ENCODE measurements at places on chromosomes 1 and 21. TPM values are rescaled to one million over a fixed set of nuclear protein-coding genes. Genes with fewer than 3 reads are reported as not detected.

Gene UTS2
- total RNA-seq: 0.17 TPM

Gene NGF
- 0.50 TPM for total RNA-seq

Gene SLC44A5
- total RNA-seq: not detected

Gene LCE7A
- total RNA-seq: not detected

Gene TBX19
- total RNA-seq: 0.34 TPM

Gene FAM177B
- total RNA-seq: not detected

Gene TNNI3K
- total RNA-seq: not detected

Gene CD101
- not detected for total RNA-seq

Gene OR2T11
- total RNA-seq: not detected

Gene PGM1
- 54.0 TPM for total RNA-seq

Gene ANGPTL1
- 0.34 TPM for total RNA-seq

Gene MROH9
- not detected for total RNA-seq

Gene ST6GALNAC3
- total RNA-seq: 3.6 TPM

Gene AMY1A
- total RNA-seq: not detected

Data from bronchus fibroblast of lung (primary cell).